Upper lobe of right lung (tissue), 1 donor: ENCODE measurements at places on chromosomes 2 and 18. TPM values are rescaled to one million over a fixed set of nuclear protein-coding genes. Genes with fewer than 3 reads are reported as not detected.

Gene RUFY4
- total RNA-seq: not detected

Gene BOK
- 56.4 TPM for total RNA-seq

Gene XIRP2
- 0.14 TPM for total RNA-seq

Gene CYTIP
- total RNA-seq: 34.7 TPM

Gene AQP4
- 345 TPM for total RNA-seq

Gene ECEL1
- total RNA-seq: not detected

Gene SIX3
- total RNA-seq: not detected

Gene AQP12B
- total RNA-seq: not detected

Gene ERCC3
- 36.9 TPM for total RNA-seq

Gene ATP5F1A
- 254 TPM for total RNA-seq

Gene DUSP11
- total RNA-seq: 17.9 TPM

Gene NEDD4L
- total RNA-seq: 192 TPM

Gene DPP10
- 1.0 TPM for total RNA-seq

Gene CAMKMT
- total RNA-seq: 10.5 TPM

Gene MSTN
- not detected for total RNA-seq

Gene GRB14
- total RNA-seq: 8.9 TPM

Gene PAX8
- 1.6 TPM for total RNA-seq

Gene PLB1
- total RNA-seq: 4.2 TPM

Gene CNTNAP5
- total RNA-seq: not detected

Gene ANKRD62
- total RNA-seq: 0.12 TPM
